ENCODE measurements at places on chromosomes 4 and X.
A peak's percentile ranks its signal among the peaks of the same experiment; 100 is the strongest.

DNA sequence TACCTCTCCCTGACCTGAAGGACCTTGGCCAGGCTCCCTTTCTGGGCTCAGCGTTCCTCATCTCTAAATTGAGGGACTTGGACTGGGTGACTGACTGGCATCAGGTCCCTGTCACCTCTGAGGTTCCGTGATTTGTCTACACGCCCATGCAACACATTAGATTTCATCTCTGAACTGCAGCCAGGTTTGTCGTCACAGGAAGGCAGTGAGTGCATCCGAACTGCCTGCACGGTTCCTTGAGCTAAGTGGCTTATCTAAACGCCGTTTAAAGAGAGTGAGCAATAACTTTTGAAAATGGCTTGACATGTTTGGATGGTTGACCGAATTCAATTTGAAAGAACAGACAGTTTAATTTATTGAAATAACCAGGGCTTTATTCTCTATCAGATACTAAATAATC, 70.1 kb downstream of the PCYT1B start:
- DNase-seq, result no peak

- no peak for DNase-seq
These were observed 185.0 kb upstream of the FAM241A start for GRCh38 chr4:111960241-111960667.

- DNase-seq, result no peak
These were observed 46.6 kb downstream of the TENM3 start for GRCh38 chr4:182289809-182290208.

GRCh38 chr4:168490711-168491110, 6.1 kb upstream of the PALLD start:
- no peak for DNase-seq

GRCh38 chrX:30302956-30303355, 6.2 kb downstream of the NR0B1 start:
- peak; percentile 31 for DNase-seq

DNA sequence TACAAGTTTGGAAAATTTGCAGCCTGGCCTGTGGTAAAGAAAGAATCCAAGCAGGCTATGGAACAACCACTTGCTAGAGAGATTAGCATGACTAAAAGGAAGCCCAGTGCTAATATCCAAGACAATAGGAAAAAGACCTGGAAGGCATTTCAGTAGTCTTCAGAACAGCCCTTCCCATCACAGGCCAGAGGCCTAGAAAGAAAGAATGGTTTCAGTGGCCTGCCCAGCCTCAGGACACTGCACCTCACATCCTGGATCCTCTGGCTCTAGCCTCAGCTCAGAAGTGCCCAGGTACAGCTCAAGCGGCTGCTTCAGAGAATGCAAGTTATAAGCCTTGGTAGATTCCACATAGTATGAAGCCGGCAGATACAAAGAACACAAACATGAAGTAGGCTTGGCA, 449.8 kb upstream of the AR start:
- DNase-seq, result no peak

- DNase-seq, result no peak
These were observed 39.8 kb downstream of the GRIA3 start for GRCh38 chrX:123223859-123224258.

DNA sequence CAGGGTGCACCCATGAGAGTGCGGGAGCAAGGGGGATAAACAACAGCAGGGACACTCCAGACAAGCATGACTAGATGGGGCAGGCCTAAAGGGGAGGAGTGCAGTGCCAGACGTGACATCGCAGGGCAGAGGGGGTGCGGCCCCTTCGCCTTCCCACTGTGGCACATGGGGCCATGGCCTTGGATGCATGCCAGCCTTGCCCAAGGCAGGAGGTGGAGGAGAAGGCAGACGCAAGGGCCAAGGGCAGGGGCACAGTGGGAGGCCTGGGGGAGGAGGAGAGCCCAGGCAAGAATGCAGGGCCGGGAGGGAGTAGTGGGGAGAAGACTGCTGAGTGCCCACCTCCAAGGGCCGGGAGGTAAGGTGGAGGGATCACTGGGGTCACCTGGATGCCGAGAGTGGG, 21.6 kb downstream of the PNMA6E start:
- peak; percentile 3 for DNase-seq

Measured in NCI-H345 (cell line).